Dermis blood vessel endothelial cell (primary cell): ENCODE measurements at places on chromosomes 1 and 21. TPM values are rescaled to one million over a fixed set of nuclear protein-coding genes. Genes with fewer than 3 reads are reported as not detected.

DNA sequence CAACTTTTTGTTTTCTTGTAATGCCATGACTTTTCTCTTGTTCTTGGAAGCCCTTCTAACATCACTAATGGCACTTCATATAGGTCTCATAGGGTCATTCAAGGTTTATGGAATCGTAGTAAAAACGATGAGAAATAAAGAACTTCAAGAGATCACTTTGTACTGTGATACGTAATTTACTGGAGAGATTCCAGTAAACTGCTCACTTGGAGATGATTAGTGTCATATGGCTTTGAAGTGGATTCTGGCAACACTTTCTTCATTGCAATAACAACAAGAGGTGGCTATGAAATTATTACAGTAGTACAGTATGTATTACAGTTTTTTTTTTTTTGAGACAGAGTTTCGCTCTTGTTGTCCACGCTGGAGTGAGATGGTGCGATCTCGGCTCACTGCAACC, 103.4 kb downstream of the RUSC1 start:
- no peak for DNase-seq

The TLCD4 gene
- total RNA-seq, result 0.09 and 0.34 TPM in 2 replicates

The ICOSLG gene
- 2.0 and 2.4 TPM in 2 replicates for total RNA-seq

- no peak for DNase-seq
Observed at GRCh38 chr1:67646145-67647035, 38.6 kb upstream of the GADD45A start.

- no peak for DNase-seq
Observed at GRCh38 chr1:206882555-206882954, 14.7 kb upstream of the IL24 start.

DNA sequence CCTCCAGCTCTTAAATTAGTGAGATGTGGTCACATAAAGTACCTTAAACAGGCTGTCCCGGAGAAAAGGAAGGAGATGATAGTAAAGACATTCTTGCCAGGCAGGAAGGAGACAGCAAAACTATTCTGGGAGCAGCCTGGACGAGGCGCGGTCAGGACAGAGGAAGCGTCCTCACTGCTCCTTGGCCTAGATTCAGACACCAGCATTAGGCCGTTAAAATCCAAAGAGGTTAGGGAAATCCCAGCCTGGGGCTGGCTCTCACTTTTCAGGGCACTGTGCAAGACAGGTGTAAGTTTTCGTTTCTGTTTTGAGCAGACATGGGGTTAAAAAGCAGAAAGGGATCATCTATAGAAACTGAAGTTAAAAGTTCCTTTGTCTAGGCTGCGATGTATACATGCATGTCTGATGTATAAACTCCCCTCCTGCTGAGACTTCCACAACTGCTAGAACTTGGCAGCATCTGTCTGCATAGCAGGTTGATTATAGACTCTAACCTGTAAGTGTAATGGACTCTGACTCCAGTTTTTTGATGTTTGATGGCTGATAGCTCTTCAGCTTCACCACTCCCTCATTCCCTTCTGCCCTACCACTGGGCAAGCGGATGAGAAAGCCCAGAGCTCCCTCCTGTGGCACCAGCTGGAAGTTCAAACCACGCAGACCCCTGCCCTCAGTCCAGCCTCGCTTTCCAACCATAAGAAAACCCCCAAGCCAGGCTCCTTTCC, 21.5 kb downstream of the STPG1 start:
- DNase-seq, result peak; percentile 74

The TRABD2B gene
- total RNA-seq, result under 0.01 TPM in 1 of 2 replicates, not detected in the other

DNA sequence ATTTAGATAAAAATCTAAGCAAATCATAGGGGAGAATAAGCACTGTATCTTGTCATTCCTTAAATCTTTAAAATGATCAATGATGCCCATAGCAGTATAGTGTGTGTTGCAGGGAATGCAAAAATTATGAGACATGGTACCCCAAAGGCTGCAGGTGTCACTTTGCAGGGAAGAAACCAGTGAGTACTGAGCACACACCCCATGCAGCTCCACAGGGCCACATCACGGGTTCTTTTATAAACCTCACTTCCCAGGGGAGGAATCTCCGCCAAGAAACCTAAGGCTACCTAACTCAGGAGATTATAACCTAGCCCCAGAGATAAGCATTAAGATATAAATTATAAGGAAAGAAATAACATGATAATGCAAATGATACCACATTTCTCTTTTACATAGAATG, 115.6 kb downstream of the APP start:
- DNase-seq, result no peak

- peak; percentile 45 for DNase-seq
Observed at GRCh38 chr1:111615870-111616715, 3.5 kb upstream of the RAP1A start.

The PGM1 gene
- total RNA-seq, result 41.1 and 44.2 TPM in 2 replicates

GRCh38 chr1:224189561-224189960, 6.5 kb downstream of the DEGS1 start:
- DNase-seq, result no peak

- peak; percentile 79 for DNase-seq
Observed at GRCh38 chr1:58395355-58395754, 151.2 kb downstream of the OMA1 start.

- DNase-seq, result no peak
Observed at GRCh38 chr1:12851779-12852178, 3.3 kb upstream of the HNRNPCL1 start.

The GNAT2 gene
- not detected in 2 replicates for total RNA-seq

GRCh38 chr1:226888816-226889215, 18.4 kb downstream of the PSEN2 start:
- DNase-seq, result no peak

The UTS2 gene
- total RNA-seq, result not detected in 2 replicates

The C8A gene
- total RNA-seq, result not detected in 2 replicates

DNA sequence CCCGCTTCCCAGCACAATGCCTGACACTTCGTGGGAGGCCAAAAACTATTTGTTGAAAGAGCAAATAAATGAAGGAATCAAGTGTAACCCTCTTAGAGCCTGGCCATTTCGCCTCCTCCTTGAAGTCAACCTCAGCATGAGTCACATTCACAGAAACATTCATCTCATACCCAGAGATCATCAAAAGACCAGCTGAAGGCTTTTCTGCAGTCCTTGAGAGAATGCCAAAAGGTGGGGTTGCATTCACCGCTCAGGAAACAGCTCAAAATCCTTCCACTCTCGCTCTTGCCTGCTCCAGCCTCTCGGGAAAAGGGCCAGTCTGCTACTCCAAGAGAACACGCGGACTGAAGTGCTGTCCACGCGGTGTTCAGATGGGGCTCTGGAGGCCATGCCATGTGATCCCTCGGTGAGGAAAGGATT, 90.0 kb downstream of the VWA5B1 start:
- peak; percentile 7 for DNase-seq

- peak; percentile 51 for DNase-seq
Observed at GRCh38 chr1:51331206-51332100, 1.1 kb upstream of the TTC39A start.

The TGFB2 gene
- 36.2 and 38.6 TPM in 2 replicates for total RNA-seq

DNA sequence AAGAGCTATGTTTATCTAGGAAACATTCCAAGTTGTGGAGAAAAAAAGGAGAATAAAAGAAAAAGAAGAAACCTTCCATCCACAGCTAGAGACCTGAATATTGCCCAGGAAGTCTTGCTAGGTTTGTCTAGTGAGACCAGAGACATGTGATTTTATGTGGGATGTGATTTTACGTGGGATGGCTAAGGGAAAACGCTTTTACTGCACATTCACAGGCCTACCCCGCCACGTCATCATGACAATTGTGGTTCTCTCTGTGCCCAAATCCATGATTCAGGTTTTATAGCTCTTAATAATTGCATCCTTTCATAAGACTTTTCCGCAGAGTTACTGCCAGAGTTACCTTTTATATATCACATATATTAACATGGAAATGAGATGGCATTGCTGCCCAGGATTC, 86.4 kb upstream of the SSX2IP start:
- DNase-seq, result no peak

GRCh38 chr1:232307296-232308017, 322.5 kb downstream of the SIPA1L2 start:
- no peak for DNase-seq

The POGK gene
- total RNA-seq, result 25.5 TPM in 2 replicates

DNA sequence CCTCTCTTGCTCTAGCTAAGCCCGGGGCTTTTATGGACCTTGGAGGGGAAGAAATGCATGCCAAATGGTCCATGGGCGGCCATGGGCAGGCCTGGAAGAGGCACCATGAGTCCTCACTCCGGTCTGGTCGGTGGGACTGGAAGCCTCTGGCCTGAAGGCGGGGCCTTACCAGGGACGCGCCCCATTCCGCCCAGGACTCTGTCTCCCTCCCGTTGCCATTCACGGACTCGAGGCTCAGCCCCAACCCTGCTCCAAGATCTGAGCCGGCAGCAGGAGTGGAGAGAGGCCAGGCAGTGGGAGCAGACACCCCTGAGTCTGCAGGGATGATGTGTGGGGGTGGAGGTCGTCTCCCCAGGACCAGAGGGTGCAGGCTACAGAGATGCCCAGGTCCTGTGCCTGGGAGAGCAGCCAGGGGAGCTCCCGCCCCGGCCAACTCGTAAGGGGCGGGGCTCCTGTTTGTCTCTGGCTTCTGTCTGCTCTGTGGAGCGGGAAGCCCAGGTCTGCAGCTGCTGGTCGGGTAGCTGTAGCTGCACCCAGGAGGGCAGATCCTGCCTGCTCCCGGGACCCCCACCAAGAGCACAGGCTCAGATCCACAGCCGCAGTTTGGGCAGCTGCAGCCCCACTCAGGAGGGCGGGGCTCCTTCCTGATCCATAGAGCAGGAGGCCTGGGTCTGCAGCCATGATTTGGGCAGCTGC, 8.3 kb upstream of the KANK4 start:
- DNase-seq, result no peak

DNA sequence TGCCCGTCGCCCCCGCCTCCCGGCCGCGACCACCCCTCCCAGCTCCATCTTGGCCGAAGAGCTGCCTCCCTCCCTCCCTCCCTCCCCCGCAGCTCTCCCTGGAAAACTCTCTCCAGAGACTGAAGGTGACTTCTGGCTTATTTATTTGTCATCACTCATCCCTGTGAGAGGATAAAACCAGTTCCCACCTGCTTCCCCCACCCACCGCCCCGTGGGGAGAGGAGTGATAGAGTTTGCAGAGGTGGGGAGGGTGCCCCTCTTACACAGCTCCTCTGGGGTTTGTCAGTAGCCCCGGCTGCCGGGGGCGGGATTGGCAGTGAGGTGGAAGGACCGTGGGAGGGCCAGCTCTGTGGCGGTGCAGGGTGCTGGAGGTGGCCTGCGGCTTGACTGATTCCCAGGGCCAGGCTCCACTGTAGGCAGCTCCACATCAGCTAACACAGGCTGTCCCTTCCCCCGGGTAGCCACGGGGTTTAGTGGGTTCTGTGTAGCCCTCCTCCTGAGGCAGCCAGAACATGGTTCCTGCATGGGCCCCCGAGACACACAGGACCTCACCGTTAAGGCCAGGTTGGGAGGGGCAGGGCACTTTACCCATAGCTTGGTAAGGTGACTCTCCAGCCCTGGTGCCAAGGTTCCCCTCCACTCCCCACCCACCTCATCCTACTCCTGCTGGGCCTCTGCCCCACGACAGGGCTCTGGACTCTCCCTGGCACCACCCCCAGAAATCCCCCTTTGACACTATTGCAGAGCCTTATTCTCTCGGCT, 62.2 kb downstream of the ELK4 start:
- DNase-seq, result no peak

DNA sequence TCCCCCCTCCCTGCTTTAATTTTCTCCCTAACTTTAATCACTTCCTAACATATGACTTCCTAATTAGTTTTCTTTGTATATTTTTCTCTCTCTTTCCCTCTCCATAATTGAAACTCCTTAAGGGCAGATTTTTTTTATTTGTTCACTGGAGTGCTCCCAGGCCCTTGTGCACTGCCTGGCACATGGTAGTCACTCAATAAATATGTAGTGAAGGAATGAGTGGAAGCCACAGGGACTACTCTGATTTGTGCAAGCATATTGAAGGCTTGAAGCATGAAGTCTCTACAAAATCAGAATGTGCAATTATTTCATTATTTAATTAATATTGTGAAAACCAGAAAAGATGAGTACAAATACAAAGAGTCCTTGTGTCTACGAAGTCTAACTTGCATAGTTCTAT, 41.5 kb downstream of the SNX7 start:
- DNase-seq, result no peak

The FNDC5 gene
- 0.85 and 0.88 TPM in 2 replicates for total RNA-seq

The COA7 gene
- 12.6 and 17.2 TPM in 2 replicates for total RNA-seq
